ENCODE measurements at places on chromosomes 3 and 15.
A peak's percentile ranks its signal among the peaks of the same experiment; 100 is the strongest.

DNA sequence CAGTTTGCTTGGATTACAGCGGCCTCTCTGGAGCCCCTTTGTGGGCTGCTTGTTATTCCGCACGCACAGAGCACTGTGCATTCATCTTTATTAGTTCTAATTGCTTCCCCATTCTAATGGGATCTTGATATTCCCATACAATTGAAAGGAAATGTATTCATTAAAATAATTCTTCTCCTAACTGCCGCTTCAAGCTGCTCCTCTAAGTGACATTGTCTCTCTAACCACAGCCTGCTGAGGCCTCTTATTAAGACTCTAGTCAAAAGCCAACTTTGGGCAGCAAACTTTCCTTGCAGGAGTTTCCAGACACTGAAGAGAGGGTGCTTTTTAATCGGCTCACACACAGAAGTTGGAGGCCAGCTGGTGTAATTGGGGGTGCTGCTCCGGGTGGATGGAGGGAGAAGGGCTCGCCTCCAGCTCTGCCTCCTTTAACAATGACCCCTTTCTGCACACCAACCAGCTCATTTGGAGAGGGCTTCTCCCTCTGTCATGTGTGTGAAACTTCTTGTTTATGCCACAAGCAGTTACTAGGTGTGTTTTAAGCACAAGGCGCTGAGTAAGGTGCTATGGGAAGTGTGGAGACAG, 5.6 kb upstream of the MAGEF1 start:
- DNase-seq: no peak

GRCh38 chr3:197468866-197469382, 86.8 kb downstream of the BDH1 start:
- peak; percentile 69 for DNase-seq

DNA sequence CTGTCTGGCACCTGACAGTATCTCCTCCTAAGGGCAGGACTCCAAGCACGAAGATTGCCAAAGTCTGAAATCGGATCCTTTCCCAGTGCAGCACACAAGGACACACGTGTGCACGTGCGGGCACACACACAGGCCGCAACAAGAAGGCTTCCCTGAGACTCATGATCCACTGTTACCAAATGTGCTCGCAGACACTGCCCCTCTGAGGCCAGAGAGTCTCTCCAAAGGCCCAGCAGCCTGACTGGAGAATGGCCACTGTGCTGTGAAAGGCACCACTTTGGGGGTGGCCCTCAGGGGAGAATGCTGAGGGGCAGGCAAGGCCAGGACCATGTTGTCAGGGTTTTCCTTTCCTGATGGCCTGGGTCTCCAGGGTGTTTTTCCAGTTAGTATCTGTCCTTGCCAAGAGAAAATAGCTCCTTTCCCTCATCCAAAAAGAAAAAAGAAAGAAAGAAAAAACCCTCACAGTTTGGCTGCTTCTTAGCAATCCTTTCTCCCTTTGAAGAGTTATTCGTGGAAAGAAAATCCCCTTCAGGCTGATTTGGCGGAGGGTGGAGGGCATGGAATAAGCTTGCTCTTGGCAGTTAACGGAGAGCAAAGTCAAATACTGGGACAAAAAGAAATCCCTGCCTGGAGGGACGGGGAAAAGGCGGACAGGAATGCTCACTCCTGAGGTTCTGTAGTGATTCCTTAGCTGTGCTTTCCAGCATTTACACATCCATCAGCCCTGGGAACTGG, 112.2 kb upstream of the ETV5 start:
- peak; percentile 63 for DNase-seq

DNA sequence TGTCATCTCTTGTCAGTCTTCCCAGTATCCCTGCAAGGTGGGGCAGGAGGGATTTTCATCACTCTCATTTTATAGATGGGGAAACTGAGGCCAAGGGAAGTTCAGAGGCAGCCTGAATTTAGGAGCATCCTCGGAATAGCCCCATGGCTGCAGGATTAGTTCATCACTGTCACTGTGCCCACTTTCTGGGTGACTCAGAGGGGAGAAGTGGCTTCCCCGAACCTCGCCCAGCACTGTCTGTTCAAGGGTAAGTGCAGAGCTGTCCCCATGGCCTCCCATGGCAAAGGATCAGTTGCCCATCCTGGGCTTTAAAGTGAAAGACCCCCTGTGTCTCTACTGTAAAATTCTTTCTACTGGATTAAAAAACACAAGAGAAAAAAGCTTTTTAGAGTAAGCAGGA, 60.0 kb upstream of the SEC13 start:
- no peak for DNase-seq

Data from lung (tissue), 17 donors.